ENCODE measurements at places on chromosomes 4 and X.

- no peak for DNase-seq
Observed at GRCh38 chrX:124679199-124679598, 332.8 kb downstream of the SH2D1A start.

DNA sequence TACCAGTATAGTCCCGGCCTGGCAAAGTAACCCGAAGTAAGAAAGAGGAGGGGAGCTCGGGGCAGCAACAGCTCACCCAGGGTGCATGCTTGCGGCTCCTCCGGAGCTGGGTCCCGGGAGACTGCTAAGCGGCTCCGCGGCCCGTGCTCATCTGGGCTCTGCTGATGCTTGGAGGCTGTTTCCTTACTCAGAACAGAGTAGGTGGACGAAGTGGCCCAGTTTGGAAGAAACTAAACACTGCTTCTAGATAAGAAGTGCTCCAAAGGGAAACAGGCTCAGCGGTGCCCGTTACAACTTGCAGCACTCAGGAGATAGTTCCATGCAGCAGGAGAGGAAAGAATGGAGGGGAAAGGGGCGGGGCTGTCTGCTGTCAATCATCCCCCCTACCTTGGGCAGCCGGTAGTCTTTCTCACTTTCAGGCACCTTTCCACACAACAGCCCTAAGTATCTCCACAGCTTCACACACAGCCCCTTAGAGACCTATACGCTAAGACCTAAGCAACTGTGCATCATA, at the start of gene COL4A6:
Gene COL4A6, minus strand, starts transcription at position 313 of the 514 bp plus-strand sequence. Its CDS starts 226 bp downstream, at position 87.
- no peak for DNase-seq

GRCh38 chr4:156499684-156500083, 471.9 kb downstream of the PDGFC start:
- no peak for DNase-seq

DNA sequence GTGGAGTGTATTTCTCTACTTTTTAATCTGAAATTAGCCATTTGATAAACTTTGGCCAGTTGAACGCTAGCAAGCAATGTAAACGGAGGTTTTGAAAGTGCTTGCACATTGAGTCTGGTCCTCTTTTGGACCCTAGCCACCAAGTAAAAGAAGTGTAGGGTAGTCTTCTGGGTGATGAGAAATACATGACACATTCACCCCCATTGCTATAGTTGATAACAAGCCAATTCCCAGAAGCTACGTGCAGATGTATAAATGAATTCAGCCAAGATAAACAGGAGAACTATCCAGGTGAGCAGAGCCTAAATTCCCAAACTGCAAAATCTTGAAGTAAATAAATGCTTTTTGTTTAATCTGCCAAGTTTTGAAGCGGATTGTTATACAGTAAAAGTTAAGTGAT, 965.4 kb upstream of the GRIA3 start:
- DNase-seq = no peak

DNA sequence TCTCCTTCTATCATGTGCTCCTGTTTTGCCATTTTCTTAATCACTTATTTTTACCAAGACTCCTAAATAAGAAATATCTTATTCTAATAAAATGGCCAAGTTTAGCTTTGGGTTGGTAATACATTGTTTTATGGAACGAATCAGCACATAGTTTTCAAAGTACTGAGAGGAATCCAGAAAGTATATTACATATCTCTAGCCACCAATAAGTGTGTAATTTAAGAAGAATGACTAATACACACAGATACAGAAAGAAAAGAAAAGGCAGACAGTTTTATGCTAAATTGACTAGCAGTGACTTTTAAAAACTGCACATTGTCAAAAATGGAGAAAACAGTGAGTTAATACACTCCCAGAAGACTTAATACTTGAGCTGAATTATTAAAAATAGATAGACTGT, 167.0 kb upstream of the IL15 start:
- no peak for DNase-seq

DNA sequence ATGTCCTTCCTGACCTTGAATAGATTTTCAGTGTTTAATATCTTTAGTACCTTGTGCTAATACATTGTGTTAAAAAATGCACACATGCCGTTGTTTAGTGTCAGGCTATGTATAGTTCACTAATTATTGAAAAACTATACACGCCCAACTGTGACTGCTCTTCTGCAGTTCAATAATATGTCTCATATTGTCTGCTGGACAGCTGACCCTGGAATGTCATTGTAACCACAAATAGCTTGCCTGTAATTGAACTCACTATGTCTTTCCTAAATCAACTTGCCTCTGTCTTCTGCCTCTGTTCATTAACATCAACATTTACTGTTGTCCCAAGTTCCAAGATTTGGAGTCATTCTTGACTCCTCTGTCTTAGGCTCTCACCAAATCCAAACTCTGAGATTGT, 114.5 kb downstream of the TMA16 start:
- DNase-seq = no peak

GRCh38 chr4:35500812-35501211, 743.5 kb downstream of the ARAP2 start:
- DNase-seq = no peak

GRCh38 chr4:145825255-145825654, 113.4 kb downstream of the ZNF827 start:
- no peak for DNase-seq

DNA sequence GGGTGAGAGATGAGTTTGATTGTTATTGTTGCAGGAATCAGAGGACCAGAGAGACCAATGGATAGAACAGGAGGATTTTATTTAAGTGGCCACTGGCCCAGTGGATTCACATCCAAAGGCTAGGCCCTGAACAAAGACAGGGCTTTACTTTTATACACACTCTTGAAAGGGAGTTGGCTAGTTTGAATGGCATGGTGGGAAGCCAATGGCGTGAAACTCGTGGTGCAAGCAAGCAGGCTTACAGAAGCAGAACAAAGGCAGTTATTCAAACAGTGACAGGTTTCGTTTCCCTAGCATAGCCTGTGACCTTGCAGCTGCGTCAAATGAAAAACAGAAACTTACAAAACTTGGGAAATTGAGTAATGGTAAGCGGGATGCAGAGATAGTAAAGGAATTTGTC, 110.2 kb upstream of the PRDX4 start:
- no peak for DNase-seq

GRCh38 chrX:3257471-3257870, 89.0 kb downstream of the MXRA5 start:
- no peak for DNase-seq

GRCh38 chr4:109383823-109384222, 49.8 kb upstream of the SEC24B start:
- DNase-seq = no peak

DNA sequence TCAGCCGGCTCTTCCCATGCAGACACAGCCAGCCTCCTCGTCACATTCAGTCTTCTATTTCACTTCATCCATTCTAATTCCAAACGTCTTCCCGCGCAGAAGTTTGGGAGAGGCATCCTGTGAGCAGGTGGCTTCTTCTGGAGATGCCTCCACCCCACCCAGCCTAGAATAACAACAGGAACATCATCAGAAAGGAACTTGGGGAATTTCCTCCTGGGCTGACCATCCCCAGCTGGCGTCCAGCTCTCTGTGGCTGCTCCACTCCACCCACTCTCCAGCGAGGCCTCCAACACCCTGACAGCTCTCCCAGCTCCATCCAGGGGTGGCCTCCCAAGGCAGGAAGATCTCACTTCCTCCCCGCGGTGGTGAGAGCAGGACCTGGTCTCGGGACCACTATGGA, 5.5 kb upstream of the C4orf50 start:
- no peak for DNase-seq

DNA sequence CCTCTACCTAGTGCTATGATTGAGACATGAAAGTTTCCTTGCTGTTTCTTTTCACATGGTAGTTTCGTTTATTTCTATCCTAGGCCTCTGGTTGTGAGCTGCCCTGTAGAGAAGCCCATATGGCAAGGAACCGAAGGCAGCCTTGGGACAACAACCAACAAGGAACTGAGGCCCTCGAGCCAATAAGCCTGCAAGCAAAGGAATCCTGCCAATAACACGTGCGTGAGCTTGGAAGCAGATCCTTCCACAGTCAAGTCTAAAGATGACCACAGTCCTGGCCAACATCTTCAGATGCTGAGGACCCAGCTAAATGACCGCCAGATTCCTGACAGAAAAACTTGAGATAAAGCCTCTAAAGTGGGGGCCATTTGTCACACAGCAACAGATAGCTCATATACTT, 100.4 kb upstream of the FAM9B start:
- DNase-seq = no peak

DNA sequence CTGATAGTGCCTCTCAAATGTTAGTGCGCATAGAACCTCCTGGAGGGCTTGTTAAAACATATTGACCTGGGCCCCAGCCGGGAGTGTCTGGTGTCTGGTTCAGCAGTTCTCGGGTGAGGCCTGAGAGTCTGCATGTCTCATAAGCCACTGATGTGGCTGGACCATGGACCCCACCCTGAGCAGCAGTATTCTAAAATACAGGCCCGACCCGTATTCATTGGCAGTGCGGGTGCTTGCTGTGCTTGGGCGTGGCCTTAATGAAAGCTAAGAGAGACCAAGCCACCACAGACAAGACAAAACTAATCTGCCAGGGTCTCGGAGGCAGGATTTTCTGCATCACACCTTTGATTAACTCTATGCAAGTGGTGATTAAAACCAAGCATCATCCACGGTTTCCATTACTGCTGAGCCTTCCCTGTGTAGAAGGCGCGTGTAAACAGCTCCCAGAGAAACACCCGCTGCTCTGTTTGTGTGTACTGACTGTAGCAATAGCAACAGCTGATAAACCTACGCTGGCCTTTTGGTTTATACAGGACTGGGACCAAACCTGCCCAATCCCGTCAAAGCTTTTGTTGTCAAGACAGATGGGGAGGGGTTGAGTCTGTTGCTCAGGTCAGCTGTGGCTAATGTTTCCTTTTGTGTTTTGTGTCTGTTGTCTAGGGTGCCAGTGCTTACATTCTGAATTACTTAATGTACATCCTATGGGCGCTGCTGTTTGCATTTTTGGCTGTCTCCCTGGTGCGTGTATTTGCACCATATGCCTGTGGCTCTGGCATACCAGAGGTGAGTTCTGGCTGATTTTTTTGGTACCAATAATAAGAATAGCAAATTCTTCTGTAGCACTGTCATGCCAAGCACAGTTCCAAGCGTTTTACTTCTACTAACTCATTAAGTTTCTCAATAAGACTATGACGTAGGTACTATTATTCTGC, 40.8 kb downstream of the CLCN4 start:
- no peak for DNase-seq

DNA sequence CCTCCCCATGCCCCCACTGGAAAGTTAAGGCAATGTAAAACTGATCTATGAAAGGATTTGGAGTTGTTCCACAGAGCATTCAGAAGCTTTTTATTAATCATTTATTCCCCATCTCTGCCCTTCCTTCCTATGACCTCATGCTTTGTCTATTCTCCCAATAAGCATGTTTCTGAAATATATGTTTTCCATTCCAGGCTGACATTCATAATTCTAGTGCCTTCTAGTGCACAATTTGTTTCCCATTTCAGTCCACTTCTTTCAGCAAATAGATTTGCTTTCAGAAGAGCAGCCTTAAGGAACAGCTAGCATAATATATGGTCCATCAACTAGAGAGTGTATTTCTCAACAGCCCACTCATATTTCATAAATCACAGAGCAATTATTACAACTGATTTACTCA, 77.1 kb upstream of the ATXN3L start:
- peak; percentile 38 for DNase-seq

- no peak for DNase-seq
Observed at GRCh38 chr4:52956691-52957090, 94.6 kb downstream of the RASL11B start.

DNA sequence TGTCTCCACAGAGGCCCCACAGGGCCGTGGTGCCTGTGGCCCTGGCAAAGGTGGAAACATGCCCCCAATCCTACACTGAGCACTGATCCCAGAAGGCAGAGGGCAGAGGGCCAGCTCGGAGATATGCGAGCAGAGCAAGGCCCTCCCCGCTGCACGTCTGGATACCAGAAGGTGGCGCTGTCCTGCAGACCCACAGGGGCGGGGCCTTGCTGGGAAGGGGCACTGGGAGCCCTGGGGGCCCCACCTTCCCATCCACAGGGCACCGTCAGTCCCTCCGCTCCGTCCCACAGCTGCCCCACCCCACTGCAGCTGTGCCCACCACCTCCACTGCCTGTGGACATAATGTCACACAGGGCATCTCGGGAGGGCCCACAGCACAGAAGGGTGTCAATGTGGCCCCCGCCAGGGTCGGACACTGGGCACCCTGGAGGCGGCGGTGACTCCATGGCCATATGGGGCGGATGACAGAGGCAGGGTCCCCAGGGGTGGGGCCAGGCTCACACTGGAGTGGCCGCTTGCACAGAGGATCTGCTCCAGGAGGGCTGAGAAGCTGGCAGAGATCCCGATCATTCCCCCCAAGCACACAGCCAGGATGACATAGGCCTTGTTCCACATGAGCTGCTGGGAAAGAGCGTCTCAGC, 4.8 kb downstream of the SLC49A3 start:
- DNase-seq = peak; percentile 61

GRCh38 chr4:178745203-178745602, 1303.0 kb upstream of the AGA start:
- DNase-seq = no peak

GRCh38 chr4:152041295-152041694, 280.5 kb upstream of the GATB start:
- no peak for DNase-seq

- no peak for DNase-seq
Observed at GRCh38 chr4:169361756-169362155, 91.0 kb upstream of the SH3RF1 start.

DNA sequence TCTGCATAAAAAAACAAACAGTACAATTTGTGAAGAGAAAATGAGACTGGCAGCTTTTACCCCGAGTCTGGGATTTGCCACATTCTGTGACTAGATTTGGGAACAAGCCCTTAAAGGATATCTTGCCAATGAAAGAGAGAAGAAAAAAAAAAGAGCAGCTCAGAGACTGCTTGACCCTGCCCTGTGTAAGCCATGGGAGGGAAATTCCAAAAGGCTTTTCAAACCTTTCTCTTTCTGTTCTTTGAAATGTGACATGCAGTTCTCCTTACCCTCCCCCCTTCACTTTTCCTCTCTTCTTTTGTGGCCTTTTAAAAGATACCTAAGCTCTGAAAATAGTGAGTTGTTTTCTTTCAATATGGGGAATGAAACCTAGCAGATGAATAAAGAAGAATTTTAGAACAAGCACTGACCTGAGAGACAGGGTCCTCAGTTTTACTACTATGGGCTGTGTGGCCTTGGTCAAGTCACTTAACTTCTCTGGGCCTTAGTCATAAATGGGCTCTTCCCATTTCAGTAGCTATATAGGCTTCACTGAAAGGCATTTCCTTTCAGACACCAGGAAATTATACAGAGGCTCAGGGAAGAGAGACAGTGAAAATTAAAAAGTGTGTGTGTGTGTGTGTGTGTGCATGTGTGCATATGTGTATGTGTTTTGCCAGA, 5.1 kb downstream of the CCDC160 start:
- DNase-seq = no peak

GRCh38 chr4:142778430-142778829, 67.7 kb downstream of the INPP4B start:
- DNase-seq = peak; percentile 8

- no peak for DNase-seq
Observed at GRCh38 chrX:154379569-154379951, 465 bp downstream of the EMD start.

- DNase-seq = no peak
Observed at GRCh38 chr4:117357437-117357836, 272.1 kb upstream of the TRAM1L1 start.
